Mononuclear cell (primary cell): ENCODE measurements at places on chromosomes 6 and 20. TPM values are rescaled to one million over a fixed set of nuclear protein-coding genes. Genes with fewer than 3 reads are reported as not detected.

Gene FAM83C
- total RNA-seq: not detected

Gene TTK
- total RNA-seq: 0.52 TPM

Gene TSPO2
- total RNA-seq: not detected

Gene EPPIN
- not detected for total RNA-seq

Gene ADGB
- not detected for total RNA-seq

Gene ZNF322
- 1.2 TPM for total RNA-seq

Gene OVOL2
- not detected for total RNA-seq

Gene CRNKL1
- 26.1 TPM for total RNA-seq

Gene ULBP1
- 0.10 TPM for total RNA-seq
